OCI-M1 (cell line): ENCODE measurements at places on chromosomes 5 and 9.

- DNase-seq, result no peak
These were observed at the start of gene FAM240B for GRCh38 chr9:38720083-38720745. TSS of gene FAM240B (minus strand) at chr9:38720133. CDS start at chr9:38703999, 16,134 bp downstream.

DNA sequence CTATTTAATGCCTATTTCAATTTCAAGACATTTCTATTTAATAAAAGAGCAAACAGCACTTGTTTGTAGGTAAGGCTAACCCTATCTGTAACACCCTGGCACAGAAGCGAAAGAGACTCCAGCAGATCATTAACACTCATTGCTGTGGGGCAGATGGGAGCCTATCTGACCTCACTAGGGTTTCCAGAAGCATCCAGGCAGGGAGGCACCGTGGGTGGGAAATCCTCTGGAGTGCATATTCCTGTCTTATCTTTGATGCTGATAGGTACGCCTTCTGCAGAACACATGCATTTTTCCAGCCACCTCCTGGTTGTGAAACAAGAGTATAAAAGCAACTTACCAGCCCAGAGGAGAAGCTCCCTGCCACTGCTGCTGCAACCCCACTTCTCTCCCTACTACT, 233.7 kb downstream of the GLIS3 start:
- no peak for DNase-seq

DNA sequence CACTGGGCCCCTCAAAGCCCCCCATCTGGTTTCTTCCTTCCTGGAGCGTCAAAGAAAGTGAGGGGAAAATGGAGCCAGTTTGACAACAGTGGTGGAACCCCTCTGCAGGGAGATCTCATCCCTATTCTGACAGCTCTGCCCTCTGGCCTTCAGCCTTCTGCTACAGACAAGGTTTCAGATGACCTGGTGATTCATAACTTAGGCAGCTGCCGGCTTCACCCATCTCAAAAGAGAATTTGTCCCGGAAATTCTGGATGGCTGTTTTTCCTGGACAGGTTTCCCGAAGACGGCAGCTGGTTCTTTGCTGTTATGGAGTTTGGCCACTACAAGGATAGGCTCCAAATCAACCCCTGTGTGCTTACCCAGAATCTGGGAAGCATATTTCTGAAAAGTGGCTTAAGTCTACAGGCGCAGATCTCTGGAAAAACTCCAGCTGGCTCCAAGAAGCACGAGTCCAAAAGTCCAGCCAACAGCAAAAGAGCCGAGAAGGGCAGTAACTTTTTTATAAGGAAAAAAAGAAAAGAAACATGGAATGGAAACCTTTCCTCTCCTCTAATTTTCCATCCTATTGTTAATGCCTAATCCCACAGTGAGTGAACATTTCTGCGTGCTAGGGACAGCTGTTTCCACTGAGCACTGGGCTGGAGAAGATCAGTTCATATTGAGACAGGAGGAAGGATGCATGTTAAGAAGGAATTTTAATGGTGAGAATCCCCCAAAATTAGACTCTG, 54.5 kb downstream of the ZNF366 start:
- no peak for DNase-seq

DNA sequence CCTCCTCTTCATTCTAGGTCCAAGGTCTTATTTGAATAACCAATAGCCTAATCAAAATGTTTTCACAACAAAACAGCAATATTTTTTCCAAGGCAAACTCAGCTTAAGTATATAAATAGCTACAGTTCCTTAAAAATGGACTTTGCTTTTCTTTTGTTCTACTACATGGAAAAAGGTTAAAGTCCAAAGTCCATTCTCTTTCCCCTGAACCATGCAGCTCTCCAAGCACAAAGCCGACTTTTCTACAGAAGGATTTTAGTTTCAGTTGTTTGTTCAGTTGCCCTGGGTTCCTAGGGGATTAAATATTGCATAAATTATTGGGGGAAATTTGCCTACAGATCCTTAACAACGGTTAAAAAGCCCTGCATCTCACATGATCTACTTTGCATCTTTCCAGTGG, 677.0 kb upstream of the KLF4 start:
- no peak for DNase-seq

GRCh38 chr5:67092535-67092934, 104.1 kb downstream of the CD180 start:
- DNase-seq, result no peak

DNA sequence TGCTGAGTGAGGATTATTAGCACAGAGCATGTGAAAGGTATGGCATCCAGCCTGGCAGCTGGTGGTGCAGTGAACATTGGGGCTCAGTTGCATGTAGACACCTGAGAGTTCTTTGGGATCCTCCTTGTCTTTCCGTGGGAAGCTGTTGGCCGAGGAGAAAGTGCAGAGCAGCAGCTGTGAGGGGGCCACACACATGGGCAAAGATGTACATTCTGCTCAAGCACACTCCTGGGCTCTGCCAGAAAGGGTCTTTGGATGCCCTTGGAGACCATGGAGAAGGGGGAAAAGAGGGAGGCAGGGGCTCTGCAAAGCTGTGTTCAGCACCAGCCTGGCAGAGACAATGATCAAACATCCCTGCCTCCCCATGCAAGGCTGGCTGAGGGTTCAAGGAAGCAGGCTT, 138.7 kb upstream of the PITX1 start:
- DNase-seq, result no peak

DNA sequence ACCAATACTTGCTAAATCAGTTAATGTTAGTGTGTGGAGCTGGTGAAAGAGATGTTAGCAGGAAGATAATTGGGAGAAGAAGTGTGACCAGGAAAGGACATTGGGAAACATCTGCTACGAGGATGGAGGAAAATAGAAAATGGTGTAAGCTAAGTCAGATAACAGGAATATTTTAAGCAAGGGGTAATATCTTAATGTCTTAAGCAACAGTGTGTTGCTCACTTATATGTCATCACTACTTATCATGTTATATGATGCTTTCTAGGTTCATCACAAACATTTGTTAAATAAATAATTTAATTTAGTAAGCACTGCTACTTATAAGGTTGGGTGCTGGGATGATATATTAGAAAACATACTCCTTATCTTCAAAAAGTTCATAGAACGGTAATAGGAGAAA, 326.1 kb downstream of the EDIL3 start:
- no peak for DNase-seq

DNA sequence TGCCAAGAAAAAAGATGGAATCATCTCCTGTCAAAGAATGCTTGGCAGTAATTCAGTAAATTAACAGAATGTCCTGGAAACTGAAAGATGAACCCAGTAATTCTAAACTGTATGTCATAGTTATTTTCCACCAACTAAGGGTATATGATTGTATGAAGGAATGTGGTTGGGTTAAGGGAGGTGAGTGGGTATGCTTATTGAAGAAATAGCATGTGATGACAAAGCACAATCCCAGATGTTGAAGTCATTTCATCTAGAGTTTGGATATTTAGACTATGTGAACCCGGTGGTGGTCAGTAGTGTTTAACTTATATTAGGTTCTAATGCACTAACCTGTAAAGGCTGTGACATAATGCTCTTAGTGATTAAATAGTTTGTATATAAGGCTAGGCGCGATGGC, 87.3 kb downstream of the CDKN2A start:
- no peak for DNase-seq

DNA sequence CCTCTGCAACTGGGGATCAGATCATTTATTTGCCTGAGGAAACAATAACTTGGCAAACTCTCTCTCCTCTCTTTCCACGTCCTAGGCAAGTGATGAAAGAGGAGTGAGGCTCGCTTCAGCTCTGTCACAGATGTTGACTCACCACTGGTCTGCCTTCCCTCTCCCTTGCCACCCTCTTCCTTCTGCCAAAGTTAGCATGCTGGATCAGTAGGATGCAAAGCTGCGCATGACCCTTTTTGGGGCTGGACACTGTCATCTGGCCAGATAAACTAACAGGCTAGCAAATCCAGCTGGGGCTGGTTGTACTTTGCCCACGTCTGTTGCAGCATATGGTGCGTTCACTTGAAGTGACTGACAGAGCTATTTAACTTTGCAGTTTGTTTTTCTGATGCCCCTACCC, 36.2 kb upstream of the SMARCA2 start:
- DNase-seq, result no peak

GRCh38 chr9:126689027-126689825, 75.5 kb downstream of the LMX1B start:
- DNase-seq, result no peak

DNA sequence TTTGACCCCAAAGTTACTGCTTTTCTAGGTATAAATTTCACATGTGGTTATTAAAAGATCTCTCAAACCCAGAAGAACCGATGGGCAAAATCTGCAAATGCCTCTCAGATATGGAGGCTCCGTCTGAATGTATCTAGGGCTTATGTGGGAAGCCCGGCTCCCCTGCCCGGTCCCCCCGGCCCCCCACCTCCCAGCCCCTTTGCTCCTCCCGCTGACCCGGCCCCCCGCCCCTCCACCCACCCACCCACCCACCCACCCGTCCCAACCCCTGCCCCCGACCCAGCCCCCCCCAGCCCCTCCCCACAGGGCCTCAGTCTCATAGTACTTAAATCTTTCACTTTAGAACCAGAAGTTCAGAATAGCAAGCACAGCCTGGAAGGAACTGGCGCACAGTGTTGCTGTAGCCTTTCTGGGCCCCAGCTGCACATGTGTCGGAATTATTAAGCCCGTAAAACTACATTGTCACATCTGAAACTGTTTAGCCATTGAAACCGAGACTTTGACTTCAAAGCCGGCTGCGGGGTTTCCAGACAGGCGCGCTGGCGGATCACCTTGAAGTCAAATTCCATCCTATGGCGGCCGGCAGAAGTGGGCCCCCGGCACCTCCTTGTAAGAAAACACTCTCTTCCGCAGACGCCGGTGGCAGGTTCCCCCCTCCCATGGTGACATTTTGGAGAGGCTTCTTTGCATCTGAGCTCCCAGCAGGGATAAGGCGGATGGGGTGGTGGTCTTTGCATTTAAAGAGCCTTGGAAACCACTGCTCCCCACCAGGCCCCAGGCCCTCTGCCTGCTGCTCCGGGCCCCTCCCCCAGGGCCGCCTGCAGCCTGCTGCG, 12.8 kb downstream of the NKD2 start:
- DNase-seq, result no peak

GRCh38 chr5:68047035-68047434, 168.5 kb upstream of the PIK3R1 start:
- no peak for DNase-seq
